ENCODE measurements at places on chromosomes 1 and 21.

GRCh38 chr1:195946500-195946899, 661.7 kb downstream of the KCNT2 start:
- no peak for DNase-seq

GRCh38 chr1:168291222-168291837, 10.7 kb downstream of the TBX19 start:
- no peak for DNase-seq

DNA sequence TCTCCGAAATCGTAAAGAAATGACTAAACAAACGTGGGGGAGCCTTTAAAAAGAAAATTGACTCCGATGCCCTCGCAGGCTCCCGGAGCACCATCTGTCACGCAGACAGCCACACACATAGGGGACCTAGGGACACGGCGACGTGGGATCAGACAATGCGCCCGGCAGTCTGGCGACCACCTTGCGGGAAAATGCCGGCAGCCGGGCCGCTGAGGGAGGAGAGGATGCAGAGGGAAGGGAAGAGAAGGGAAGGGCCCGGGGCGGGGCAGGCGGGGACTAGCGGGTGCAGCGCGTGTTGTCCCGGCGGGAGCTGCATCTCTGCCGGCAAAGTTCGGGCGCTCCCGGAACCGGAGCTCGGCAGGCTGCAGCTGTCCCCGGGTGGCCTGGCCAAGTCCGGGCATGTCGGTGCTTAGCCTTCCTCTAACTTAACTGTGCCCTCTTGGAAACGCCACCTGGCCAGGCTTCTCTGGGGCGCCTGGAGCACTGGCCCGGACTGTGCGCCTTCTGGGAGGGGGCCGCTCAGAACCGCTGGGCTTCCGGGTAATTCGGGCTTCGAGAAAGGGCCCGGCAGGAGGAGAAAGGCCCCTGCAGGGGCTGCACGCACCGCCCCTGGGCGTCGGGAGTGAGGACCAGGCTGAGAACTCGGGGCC, 1.8 kb downstream of the NHLH2 start:
- peak; percentile 74 for DNase-seq

GRCh38 chr1:76053021-76053420, 21.5 kb upstream of the ST6GALNAC3 start:
- DNase-seq = no peak

- DNase-seq = peak; percentile 24
Observed at GRCh38 chr1:98660940-98661543, 479 bp upstream of the SNX7 start.

- DNase-seq = no peak
Observed at GRCh38 chr1:43267818-43268425, 1.9 kb upstream of the TMEM125 start.

- DNase-seq = no peak
Observed at GRCh38 chr1:178254433-178254832, 160.5 kb downstream of the RASAL2 start.

- no peak for DNase-seq
Observed at GRCh38 chr1:183794088-183794487, 10.8 kb upstream of the RGL1 start.

- peak; percentile 72 for DNase-seq
Observed at GRCh38 chr21:34630536-34631143, 15.7 kb upstream of the RCAN1 start.

DNA sequence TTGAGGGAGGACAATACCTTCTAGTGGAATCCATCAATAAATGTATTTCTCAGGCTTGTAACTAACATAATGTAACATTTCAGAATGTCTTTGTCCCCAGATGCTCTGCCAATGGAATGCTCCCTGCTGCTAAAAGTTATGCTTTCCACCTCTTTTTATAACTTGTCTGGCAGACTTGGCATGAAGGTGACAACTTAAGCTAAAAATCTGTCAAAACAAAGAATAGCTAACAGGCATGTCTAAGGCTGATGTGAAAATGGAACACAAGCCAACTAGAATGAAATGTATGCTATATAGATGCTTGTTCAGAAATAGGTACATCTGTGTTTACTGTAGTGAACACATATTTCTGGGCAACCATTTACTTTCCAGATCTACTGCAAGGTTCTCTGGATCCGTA, 467.9 kb downstream of the MRPL39 start:
- DNase-seq = no peak

DNA sequence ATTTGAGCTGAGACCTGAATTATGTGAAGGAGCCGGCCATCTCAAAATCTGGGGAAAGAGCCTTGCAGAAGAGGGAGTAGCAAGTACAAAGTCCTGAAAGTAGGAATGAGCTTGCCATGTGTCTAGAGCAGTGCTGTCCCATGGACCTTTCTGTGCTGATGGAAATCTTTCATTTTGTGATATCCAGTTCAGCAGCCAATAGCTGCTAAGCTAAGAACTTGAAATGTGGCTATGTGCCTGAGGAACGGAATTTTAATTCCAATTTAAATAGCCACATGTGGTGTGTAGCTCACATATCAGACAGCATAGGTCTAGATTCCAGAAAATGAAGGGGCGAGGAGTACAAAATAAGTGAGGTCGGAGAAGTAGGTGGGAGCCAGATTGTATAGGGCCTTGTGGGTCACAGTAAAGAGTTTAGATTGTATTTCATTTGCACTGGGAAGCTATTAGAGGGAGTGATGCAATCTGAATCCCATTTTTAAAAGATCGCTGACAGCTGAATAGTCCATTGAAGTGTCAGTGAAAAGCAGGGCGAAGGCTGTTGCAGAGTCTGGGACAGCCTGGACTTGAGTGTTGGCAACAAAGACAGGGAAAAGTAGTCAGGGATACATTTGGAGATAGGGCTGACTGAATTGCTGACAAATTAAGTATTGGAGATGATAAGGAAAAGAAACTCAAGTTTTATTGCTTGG, 80.3 kb downstream of the TMEM200B start:
- DNase-seq = peak; percentile 7

GRCh38 chr1:28456078-28456477, 49.8 kb upstream of the RCC1 start:
- DNase-seq = peak; percentile 37

GRCh38 chr1:30319765-30320580, 403.4 kb downstream of the MATN1 start:
- no peak for DNase-seq

DNA sequence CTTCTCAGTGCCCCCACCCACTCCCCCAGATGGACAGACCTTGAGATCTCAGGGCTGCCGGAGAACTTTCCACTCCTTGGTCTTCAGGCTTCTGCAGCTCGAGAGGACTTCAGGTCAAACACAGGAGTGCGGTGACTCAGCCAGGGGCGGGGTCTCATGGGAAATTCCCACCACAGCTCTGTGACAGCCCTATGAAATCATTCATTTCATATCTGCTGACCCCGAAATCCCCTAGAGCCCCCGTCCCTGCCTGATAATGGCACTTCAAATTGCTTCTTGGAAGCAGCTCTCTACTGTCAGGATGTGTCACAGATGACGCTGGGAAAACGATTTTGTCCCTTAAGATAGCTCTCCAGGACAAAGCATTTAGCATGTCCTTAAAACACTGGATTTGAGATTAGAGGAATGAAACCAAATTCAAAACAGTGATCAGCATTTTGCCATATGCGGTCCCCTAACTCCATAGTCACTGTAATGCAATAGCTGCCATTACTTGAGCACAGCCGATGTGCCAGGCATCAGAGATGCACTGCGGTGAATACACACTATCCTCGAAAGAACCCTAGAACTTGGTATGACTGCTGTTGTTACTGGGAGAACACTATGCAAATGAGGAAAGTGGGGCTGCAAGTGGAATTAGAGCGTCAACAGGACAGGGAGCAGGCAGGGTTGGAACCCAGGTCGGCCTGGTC, at the start of gene TNFRSF9:
Gene TNFRSF9 (minus strand): TSS at position 95 of the 692 bp plus-strand sequence. CDS start 845 bp downstream, outside the sequence.
- DNase-seq = peak; percentile 24

Measured in myocyte (in vitro differentiated cells).